ENCODE measurements at places on chromosomes 2 and 18. TPM values are rescaled to one million over a fixed set of nuclear protein-coding genes. Genes with fewer than 3 reads are reported as not detected.

DNA sequence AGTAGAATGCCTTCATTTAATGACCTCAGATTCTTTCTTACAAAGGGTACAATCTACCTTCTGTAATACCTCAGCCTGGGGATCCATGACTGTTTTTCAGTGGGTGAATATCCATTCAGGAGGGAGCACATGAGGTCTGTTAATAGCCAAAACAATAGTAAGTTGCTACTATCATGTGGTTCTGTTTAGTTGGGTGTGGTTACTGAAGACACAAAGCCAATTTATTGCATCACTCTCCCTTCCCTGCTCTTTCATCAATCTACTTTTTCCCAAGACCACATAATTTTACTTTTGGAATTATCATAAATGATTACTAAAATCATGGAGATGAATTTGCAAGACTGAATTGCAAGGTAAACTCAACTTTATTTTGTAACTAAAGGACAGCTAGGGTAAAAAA is 254.2 kb downstream of the GALNT13 start:
- no peaks in the 10 kb centered on the region for H3K4me1 ChIP-seq
- no peaks in the 10 kb centered on the region for H3K36me3 ChIP-seq
- no peak overlapping the region for H3K4me3 ChIP-seq
- DNase-seq, result no peak

- no peaks in the 10 kb centered on the region for H3K36me3 ChIP-seq
- H3K27ac ChIP-seq, result no peak overlapping the region
- H3K4me1 ChIP-seq, result no peaks in the 10 kb centered on the region
- no peaks in the 10 kb centered on the region for H3K27me3 ChIP-seq
- no peak overlapping the region for H3K4me3 ChIP-seq
- DNase-seq, result no peak
Measured at GRCh38 chr18:21955757-21956652, 213.4 kb upstream of the GATA6 start.

- H3K4me3 ChIP-seq, result no peak overlapping the region
- no peaks in the 10 kb centered on the region for H3K27me3 ChIP-seq
- no peaks in the 10 kb centered on the region for H3K36me3 ChIP-seq
- H3K27ac ChIP-seq, result no peak overlapping the region
- peaks cover 3% of the 10 kb centered on the region for H3K4me1 ChIP-seq
Measured at GRCh38 chr2:98875081-98875728, 60.8 kb downstream of the CRACDL start.

GRCh38 chr2:20447437-20448245 is 767 bp downstream of the RHOB start:
- peaks cover 45% of the 10 kb centered on the region for H3K4me1 ChIP-seq
- H3K4me3 ChIP-seq, result peak overlapping the region; percentile 69
- peaks cover 12% of the 10 kb centered on the region for H3K36me3 ChIP-seq
- DNase-seq, result peak; percentile 91
- no peaks in the 10 kb centered on the region for H3K27me3 ChIP-seq

- H3K4me1 ChIP-seq, result peaks cover 25% of the 10 kb centered on the region
- no peak overlapping the region for H3K4me3 ChIP-seq
- no peaks in the 10 kb centered on the region for H3K27me3 ChIP-seq
- DNase-seq, result no peak
Measured at GRCh38 chr2:38591152-38591551, 11.6 kb downstream of the HNRNPLL start.

GRCh38 chr18:35871337-35871736 is 101.1 kb upstream of the RMP24 start:
- no peaks in the 10 kb centered on the region for H3K4me1 ChIP-seq
- no peak overlapping the region for H3K27ac ChIP-seq
- no peaks in the 10 kb centered on the region for H3K36me3 ChIP-seq
- DNase-seq, result no peak

CDCA7 gene
- not detected for total RNA-seq

RAX gene
- not detected for total RNA-seq

TNFRSF11A gene
- total RNA-seq, result 5.2 TPM

ANKRD30B gene
- not detected for total RNA-seq

POMC gene
- total RNA-seq, result 11.5 TPM
